ENCODE measurements at places on chromosomes 1 and 21. TPM values are rescaled to one million over a fixed set of nuclear protein-coding genes. Genes with fewer than 3 reads are reported as not detected.
A peak's percentile ranks its signal among the peaks of the same experiment; 100 is the strongest.

- DNase-seq: no peak
Observed at GRCh38 chr1:27499142-27499541, 9.2 kb upstream of the WASF2 start.

DNA sequence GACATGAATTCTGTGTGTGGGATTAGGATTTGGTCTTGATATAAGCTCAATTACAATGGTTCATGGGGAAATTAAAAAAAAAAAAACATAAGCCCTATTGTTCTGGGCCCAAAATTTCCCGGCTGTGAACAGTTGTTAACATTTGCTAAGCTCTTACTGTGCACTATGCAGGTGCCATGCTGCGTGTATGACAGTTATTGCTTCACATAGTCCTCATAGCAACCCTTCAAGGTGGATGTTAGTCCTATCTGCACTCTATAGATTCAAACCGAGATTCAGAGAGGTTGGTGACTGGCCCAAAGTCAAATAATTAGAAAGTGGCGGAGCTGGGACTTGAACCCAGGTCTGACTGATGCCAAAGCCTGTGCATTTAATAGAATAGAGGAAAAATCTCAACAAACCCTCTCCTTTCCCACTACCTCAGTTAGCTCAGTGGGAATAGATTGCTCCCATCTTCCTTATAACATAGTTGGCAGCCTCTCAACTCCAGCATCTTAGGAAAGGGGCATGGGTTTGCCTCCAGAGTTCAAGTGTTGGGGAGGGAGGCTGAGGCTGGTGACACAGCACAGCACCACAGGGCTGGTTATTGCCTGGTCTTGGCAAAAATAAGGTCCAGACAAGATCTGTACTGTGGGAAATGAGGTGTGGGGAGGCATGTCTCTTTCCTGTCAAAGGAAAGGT lies 55.0 kb upstream of the GCLM start:
- no peak for DNase-seq

DNA sequence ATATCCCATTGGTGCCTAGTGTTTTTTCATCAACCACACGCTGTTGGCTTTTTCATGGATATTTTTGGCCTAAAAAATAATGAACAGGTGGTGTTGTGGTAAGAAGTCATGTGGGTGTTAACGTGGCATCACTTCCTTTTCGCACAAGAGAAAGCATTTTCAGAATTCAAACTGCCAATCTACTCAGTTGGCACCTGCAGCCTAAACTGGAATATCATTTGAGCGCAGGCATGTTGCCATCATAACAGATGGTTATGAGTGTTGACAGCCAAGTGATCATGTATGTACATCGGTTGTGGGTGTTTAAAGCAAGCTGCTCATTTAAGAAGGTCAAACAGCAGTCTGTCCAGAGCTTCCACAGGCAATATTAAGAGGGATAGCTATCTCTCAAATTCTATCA lies 1963.0 kb downstream of the NCAM2 start:
- DNase-seq: no peak

- DNase-seq: no peak
Observed at GRCh38 chr1:9420835-9421532, 118.3 kb upstream of the SLC25A33 start.

DNA sequence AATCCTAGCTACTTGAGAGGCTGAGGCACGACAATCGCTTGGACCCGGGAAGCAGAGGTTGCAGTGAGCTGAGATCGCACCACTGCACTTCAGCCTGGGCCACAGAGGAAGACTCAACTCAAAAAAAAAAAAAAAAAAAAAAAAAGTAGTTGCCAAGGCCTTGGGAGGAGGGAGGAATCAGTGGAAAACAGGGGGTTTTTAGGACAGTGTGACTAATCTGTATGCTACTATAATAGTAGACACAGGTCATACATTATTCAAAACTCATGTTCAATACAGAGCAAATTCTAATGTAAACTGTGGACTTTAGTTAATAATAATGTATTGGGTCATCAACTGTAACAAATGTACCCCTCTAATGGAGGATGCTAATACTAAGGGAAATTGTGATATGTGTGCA lies 51.7 kb upstream of the CTPS1 start:
- no peak for DNase-seq

DNA sequence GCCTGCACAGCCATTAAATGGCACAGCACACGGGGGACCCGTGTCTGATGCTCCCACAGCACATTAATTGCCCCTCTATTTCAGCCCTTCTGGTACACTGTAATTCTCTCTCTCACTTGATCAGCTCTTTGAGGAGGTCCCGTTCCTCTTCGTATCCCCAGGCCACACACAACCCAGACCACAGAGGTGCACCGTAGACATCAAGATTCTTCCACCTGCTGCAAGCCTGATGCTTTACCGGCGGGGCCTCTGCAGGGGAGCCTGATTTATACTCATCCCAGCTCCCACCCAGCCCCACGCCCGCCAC lies 759 bp downstream of the SMYD3 start:
- DNase-seq: no peak

GRCh38 chr1:165632152-165632469 lies 1.1 kb downstream of the MGST3 start:
- no peak for DNase-seq

- DNase-seq: peak; percentile 41
Observed at GRCh38 chr1:8165595-8166360, 139.7 kb upstream of the ERRFI1 start.

DNA sequence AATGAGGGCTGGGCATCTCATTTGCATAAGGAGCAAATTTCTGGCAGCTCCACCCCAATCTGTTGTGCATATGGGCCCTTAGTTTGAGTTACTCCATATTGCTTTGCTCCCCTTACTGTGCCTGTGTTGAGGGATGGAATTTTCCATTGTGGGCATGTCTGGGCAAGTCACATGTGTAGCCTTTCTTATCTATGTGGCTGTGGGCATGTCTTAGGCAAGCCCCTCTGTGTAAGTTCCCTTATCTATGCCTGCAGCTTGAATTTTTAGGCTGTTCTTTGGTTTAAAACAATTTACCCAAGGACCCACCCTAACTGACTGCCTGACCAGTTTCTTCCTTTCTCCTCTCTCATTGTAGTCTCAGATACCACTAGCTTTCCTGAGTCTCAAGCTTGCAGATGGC lies 405.7 kb upstream of the NCAM2 start:
- no peak for DNase-seq

DNA sequence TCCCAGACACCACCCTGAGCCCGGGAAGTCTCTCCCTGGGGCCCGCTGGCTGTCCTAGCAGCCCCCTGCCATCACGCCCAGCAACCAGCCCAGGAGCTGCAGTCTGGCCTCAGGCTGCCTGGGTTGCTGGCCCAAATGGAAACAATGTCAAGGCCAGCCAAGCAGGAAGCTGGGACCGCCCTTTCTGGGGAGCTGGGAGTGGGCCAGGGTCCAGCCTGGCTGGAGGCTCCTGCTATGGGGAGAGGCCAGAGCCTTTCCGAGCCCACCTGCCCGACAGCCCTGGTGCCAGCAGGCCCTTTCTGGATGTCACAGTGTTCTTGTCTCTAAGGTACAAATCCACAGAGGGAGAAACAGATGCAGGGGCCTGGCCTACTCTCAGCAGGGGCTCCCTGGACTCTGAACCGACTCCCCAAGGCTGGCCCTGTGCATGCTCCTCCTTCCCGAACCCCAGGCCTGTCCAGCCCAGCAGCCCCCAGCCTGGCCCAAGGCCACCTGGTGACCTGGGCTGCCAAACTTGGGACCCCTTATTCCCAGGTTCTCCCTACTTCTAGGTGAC lies 1.2 kb upstream of the MMEL1 start:
- no peak for DNase-seq

DNA sequence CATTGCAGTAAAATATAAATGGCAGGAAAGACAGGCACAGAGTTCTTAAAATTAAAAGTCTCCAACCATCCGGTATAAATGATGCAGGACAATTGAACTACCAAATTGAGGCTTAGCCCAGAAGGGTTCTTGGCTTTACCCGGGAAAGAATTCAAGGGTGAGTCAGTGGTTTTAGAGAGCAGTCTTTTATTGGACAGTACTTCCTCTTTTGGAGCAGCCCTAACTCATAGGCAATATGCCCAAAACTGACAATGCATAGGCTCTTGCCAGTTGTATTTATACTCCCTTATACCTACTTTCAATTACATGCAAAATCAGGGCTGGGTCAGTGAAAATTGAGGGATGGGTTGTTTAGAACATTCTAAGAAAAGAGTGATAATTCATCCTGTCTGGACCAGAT lies 1628.9 kb upstream of the PRMT6 start:
- DNase-seq: no peak

DNA sequence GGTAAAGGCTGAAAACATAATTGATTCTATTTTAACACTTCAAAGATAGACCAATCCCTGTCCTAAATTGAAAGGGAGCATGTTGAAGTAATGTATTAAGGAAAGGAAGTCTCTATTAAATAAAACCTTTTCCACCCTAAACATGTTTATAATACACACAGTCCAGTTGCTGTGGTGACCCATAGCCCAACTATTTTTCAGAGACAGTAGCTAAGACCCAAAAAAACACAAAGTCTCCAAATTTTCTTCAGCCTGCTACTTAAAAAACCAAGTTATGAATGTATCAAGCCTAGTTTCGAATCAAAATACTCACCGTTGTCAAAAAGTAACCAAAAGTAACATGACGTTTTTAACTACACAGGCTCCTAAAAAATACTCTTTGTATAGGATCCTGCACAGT lies 1.6 kb downstream of the ELK4 start:
- peak; percentile 41 for DNase-seq

GRCh38 chr1:112549590-112549989 lies 40.8 kb downstream of the WNT2B start:
- no peak for DNase-seq

GRCh38 chr21:46540087-46540710 lies 64.7 kb downstream of the S100B start:
- no peak for DNase-seq

- no peak for DNase-seq
Observed at GRCh38 chr1:56529801-56530200, 49.6 kb downstream of the PLPP3 start.

DNA sequence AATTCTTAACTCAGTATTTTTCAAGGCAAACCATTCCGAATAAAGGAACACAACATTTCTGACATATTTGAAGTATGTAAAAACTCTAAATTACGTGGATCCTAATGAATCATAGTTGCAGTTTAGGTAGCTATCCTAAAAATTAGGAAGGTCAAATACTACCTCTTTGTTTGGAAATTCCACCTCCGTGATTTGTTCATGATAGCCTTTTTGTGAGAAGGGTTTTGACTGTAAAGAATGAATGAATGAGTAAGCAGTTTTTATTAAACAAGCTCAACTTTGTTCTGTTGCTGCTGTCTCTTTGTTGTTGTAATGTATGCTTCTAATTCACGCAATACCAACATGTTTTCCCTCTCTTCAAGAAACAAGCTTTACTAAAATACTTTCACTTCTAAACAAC lies 840.4 kb downstream of the USP25 start:
- DNase-seq: no peak

GRCh38 chr1:2232916-2233438 lies 4.9 kb downstream of the SKI start:
- DNase-seq: no peak

GRCh38 chr1:214074477-214074876 lies 86.7 kb downstream of the PROX1 start:
- DNase-seq: no peak

DNA sequence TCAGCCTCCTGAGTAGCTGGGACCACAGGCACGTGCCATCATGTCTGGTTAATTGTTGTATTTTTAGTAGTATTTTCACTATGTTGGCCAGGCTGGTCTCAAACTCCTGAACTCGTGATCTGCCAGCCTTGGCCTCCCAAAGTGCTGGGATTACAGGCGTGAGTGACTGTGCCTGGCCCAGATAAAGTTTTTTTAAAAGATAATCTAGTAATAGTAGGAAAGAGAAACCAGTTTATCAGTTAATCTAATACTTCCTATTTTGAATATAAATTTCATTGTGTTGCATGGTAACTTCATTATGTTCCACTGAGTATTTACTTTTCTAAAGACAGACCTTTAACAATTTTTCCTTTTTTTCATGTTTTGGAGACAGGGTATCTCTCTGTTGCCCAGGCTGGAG lies 10.0 kb downstream of the RABGAP1L start:
- no peak for DNase-seq

GRCh38 chr21:42459082-42459460 lies 37.0 kb downstream of the RSPH1 start:
- DNase-seq: no peak

DNA sequence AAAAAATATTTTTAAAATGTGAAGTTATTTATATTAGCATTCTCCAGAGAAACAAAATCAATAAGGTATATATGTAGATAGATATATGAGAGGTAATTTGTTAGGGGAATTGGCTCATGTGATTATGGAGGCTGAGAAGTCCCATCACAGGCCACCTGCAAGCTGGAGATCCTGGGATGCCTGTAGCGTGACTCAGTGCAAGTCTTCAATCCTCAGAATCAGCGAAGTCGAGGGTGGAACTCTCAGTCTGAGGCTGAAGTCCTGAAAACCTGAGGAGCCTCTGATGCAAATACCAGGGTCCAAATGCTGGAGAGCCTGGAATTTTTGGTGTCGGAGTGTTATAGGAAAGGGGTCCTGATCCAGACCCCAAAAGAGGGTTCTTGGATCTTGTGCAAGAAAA lies 658.5 kb downstream of the USP25 start:
- DNase-seq: no peak

DNA sequence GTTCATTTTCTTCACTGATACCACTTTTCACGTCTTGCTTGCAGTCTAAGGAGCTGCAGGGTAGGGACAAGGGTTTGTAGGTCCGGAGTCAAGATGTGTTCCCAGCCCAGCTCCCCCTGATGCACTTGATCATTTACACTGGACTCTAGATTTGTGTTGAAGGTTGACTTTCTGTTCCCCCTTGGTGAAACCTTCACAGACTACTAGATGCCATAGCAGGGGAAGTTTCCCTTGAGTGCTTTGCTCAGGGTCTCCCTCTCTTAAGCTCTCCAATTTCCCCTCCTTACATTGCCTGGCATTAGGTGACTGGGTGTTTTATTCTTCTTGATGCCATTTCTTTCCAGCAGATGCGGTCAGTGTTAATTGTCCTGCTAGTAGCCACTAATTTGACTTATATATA lies 8.0 kb upstream of the RAB3GAP2 start:
- DNase-seq: no peak

DNA sequence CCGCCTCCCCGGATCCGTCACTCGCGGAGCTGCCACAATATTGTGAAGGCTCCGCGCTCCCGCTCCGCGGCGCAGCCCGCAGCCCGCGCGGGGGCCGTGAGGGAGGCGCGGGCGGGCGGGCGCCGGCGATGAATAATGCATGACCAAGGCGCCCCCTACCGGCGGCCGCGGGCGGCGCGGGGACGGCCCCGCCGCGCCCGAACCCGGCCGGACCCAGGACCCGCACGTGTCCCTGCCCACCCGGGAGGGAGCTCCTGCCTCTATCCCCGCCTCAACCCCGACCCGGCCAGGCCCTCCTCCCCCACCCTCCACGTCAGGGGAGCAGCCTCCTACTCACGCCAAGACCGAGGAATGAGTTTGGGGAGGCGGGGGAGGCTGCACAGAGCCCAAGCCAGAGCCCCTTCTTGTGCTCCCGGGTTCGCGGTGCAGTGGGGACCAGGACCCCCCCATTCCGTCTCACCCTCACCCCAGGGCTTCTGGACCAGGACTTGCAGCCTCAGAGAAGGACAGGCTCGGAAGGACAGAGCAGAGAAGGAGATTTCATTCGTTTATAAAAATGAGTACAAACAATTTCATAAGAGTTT lies 70.8 kb upstream of the CASZ1 start:
- peak; percentile 15 for DNase-seq

- DNase-seq: peak; percentile 59
Observed at GRCh38 chr1:245079021-245079609, 75.7 kb upstream of the KIF26B start.

GRCh38 chr1:91804546-91805023 lies 81.4 kb downstream of the TGFBR3 start:
- peak; percentile 28 for DNase-seq

- no peak for DNase-seq
Observed at GRCh38 chr1:192108161-192108560, 50.1 kb upstream of the RGS18 start.

Gene COL24A1
- total RNA-seq: 0.34 TPM

Gene CSF3R
- not detected for total RNA-seq

Data from LHCN-M2 (cell line).